ENCODE measurements at places on chromosomes 1 and 21.
A peak's percentile ranks its signal among the peaks of the same experiment; 100 is the strongest.

GRCh38 chr1:154478013-154478412, 24.0 kb upstream of the TDRD10 start:
- no peak for DNase-seq

DNA sequence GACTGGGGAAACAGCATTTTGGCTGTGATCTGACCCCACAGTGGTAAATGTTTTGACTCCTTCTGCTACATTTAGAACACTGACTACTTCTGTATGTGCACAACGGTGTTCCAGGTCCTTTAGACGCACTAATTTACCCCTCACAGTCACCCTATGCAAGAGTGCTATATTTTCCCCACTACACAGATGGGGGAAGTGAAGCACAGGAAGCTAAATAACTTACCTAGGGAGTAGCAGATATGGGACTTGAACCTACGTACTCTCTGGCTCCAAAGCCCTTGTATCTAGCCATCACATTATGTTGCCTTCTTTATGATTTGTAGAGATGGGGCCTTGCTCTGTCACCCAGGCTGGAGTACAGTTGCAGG, 49.3 kb downstream of the GADD45A start:
- no peak for DNase-seq

DNA sequence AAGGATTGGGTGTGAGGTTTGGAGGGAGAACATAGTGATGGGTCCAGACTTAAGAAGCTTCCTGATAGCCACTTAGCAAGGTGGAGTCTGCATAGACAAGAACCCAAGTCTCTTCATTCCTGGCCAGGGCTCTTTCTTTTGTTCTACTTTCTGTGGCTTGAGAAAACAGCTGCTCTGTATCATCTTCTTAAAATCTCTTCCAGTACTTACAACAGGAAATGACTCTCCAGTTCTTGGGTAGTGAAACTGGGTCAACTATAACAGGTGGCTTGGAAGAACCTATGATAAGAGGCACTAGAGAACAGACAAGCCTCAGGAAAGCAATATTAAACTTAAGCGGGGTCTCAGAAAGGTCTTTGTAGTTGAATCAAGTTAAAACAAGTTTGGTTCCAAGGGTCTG, 148.1 kb upstream of the USP24 start:
- DNase-seq: no peak

DNA sequence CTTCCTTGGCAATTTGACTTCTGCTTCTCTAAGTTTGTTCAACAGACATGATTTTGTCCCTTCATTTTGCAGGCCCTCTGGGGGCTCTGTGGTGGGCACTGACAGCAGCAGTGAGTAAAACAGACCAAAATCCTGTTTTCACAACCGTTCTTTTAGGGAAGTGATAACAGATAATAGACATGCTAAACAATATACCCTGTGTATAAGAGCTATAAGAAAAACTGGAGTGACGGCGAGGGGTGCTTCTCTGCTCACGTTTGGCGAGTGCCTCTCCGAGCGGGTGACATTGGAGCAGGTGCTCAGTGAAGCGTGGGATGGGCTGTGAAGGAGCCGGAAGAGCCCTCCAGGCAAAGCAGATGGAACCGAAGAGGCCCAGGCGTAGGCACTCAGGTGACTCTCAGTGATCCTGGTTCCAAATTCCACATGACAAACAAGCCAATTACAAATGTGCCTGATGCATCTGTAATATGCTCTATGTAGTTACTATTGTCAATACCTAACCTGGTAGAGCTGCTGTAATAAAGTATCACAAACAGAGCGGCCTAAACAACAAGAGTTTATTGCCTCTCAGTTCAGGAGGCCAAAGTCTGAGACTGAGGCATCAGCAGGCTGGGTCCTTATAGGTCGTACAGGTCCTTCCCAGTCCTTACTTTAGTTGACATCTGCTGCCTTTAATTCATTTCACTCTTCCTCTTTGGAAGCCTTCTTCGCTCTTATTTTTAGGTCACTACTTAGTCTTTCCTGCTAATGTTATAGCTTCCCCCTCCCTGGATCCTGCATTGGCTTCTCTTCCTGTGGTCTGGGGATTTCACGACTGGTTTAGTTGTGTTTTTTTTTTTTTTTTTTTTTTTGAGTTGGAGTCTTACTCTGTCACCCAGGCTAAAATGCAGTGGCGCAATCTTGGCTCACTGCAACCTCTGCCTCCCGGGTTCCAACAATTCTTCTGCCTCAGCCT, 20.1 kb downstream of the OR2B11 start:
- no peak for DNase-seq

- DNase-seq: no peak
Measured at GRCh38 chr21:44596068-44596725, 3.9 kb upstream of the KRTAP10-6 start.

GRCh38 chr1:46819335-46819734, 20.5 kb downstream of the CYP4B1 start:
- no peak for DNase-seq

DNA sequence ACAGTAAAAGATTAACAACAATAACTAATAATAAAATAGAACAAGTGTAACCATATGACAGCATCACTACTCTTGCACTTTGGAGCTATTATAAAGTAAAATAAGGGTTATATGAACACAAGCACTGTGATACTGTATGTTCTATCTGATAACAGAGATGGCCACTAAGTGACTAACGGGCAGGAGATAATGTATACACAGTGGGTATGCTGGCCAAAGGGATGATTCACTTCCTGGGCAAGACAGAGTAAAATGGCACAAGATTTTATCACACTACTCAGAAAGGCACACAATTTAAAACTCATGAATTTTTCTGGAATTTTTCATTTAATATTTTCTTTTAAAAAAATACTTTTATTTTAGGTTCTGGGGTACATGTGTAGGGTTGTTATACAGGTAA, 12.3 kb downstream of the SLC9C2 start:
- no peak for DNase-seq

DNA sequence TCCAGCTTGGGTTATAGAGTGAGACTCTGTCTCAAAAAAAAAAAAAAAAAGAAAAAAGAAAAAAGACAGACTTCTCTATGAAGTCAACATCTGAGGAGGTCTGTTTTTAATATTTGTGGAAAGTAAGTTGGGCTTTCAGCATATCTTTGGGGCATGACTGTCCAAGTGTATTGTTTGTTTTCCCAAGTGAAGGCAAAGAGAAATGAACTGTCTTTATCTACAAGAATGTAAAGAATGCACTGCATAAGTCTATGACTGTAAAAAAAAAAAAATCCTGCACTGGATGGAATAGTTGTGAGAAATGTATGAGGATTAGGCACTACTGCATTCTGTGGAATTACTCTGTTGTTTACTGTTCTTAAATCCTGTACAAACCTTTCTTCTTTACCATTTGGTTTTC, 45.6 kb upstream of the TMEM61 start:
- DNase-seq: no peak

DNA sequence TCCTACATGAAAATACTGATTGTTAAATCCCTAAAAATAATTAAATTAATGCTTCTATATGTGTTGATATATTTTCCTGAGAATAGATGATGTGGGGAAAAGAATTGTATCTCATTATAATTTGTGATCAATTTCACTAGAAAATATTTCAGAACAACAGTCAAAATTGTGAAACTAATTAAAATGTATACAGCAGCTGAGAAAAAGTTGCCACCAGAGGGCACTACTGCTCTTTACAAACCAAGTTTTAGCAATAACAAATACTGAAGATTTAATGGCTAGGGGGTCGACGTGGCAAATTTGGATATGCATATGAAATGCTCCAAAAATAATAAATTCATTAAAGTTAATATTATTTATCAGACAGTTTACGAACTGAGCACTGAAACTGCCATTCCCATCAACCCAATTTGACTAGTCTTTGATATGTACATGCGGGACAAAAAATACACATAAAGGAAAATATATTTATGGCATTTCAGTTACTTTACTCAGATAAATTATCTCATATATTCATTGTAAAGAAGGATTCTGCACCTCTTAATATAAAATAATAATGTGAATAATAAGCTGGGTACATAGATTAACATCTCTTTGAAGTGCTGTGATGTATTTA, 96.3 kb upstream of the TMPRSS15 start:
- DNase-seq: peak; percentile 77

DNA sequence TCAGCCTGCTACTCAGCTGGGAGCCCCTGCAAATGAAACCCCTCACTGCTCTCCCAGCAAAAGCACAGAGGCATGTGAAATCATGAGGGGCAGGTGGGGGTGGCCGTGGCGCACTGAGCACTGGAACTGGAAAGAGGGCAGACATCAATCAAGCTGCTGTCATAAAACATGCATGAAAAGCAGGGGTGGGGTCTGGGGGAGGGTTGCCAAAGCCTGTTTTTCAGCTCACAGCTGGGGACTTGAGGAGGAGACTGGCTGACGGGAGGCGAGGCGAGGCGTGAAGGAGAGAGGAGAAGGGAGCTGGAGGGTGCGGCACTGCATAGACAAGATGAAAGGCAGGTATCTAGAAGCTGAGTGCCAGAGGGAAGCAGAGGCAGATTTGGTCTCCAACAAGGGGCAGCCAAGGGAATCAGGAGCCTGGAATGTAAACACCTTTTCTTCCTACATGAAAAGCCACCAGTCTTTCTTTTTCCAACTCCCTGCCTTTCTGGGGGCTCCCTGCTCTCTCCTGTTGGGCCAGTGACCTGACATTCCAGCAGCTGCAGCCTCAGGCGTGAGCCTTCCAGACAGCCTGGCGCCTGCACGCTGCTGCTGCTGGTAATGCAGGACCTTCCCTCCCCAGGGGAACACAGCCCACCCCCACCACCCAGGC, 87.0 kb downstream of the NMNAT2 start:
- DNase-seq: no peak

Data from NCI-H82 (cell line).